ENCODE measurements at places on chromosomes 16 and 17. TPM values are rescaled to one million over a fixed set of nuclear protein-coding genes. Genes with fewer than 3 reads are reported as not detected.

ZP2 gene
- not detected for total RNA-seq

DNA sequence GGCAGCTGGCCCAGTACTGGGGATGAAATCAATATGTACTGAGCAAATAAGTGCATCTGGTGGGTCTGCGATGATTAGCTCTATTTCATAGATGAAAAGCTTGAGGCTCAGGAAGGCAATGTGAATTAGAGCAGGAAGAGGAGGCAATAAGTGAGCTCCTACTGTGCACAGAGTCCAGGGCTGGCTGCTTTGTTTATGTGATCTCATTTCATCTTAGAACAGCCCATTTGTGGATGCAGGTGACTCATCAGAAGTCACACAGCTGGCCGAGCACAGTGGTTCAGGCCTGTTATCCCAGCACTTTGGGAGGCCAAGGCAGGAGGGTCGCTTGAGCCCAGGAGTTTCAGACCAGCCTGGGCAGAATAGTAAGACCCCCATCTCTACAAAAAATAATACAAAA is 7.1 kb downstream of the TMEM114 start:
- DNase-seq = no peak

ZC3H7A gene
- 71.0 TPM for total RNA-seq

CMTM2 gene
- total RNA-seq = 0.80 TPM

GRCh38 chr17:21161498-21162393 is 35.0 kb downstream of the DHRS7B start:
- DNase-seq = no peak

DNA sequence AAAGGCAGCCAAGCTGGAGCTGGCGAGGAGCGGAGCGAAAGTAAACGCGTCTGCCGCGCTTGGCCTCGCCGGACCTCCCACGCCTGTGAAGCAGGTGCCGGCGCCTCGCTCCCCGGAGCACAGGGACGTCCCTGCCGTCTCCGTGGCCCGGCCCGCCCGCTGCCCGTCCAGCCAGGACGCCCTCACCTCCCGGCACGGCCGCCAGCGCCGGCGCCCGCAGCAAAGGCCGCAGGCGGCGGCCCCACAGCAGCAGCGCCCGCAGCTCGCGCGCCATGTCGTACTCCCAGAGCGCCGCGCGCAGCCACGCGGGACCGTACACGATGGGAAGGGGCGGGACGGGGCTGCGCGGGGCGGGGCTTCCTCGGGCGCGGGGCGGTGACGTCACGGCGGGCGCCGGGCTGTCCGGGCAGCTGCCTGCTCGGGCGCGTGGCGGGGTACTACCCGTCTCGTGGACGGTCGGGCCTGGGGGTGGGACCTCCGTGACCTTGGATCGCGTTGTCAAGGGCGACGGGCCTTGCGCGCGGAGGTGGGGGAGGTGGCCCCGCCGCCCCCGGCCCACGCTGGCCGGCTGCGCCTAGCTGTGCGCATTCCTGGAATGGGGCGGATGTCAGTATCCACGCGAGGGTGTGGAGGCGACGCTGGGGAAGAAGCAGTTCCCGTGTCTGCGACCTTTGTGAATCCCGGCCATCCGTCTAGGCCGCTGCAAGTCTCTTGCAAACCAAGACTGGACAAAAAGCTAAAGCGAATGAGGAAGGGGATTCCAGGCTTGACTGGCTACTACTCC is at the start of gene TRAP1:
TSS of gene TRAP1 (minus strand) at position 290 of the 784 bp plus-strand sequence. CDS start at position 274, 16 bp downstream.
- peak; percentile 87 for DNase-seq
